Activated CD4-positive, CD25-positive, alpha-beta regulatory T cell (primary cell): ENCODE measurements at places on chromosomes 2 and 18.

GRCh38 chr2:174328961-174329715, 5.6 kb upstream of the SP9 start:
- DNase-seq = no peak

GRCh38 chr2:156892467-156893281, 364.8 kb upstream of the GALNT5 start:
- DNase-seq = no peak

DNA sequence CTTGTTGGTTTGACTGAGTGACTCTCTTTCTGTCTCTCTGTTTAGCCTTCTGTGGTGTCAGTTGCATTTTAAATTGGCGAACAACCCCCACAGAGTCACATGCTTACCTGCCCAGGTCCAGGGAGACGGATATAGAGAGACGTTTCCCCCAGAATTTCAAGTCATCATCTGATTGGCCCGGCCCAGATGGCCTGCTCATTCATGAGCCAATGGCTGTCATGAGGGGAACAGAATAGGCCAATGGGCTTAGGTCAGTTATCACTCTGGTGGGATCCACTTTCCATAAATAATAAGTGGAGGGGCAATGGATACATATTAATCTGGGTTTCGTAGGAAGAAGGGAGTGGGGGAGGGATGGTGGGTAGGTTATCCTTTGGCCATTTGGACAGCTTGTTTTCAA, 150.0 kb upstream of the SPRED2 start:
- no peak for DNase-seq

DNA sequence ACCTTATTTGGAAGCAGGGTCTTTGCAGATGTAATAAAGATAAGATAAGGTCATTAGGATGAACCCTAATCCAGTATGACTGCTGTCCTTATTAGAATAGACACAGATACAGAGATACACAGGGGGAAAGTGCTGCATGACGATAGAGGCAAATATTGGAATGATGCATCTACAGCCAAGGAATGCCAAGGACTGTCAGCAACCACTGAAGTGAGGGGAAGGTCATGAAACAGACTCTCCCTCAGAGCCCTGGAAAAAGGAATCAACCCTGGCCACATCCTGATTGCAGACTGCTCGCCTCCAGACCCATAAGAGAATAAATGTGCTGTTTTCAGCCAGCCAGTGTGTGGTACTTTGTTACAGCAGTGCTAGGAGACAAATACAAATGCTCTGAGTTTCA, 14.8 kb downstream of the TMEM237 start:
- DNase-seq = no peak

DNA sequence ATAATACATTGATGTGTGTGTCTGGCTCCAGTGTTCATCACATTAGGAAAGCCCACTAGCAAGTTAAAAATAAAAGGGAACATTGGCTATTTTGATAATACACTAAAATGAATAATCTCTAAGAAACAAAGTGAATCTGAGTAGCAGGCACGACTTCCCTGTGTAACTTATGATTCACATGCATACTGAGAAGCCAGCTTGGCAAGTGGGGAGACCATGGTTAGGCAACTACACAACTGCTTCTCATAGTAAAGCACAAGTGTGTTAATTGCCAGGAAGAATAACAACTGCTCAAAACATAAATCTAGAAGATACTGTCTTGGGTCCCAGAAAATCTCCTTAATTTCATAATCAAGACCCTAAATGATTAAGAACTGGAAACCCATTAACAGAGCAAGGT, 4.0 kb downstream of the MYO5B start:
- DNase-seq = no peak

DNA sequence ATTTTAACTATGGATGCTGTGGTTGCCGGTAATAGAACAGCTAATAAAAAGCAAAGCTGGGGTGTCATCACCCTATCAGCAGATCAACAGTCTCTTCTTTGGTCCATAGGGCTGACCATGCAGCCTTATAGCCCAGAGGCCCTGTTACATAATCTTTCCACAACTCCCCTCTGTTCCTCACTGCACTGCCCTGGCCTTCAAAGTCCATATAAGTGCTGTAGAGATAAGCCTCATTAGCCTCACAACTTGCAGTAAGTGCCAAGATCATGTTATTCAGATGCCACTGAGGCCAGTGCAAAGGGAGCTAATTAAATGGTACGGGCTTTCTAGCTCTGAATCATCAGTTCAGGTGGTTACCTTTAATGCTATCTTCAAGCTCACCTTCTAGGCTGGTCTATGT, 89.7 kb upstream of the CXCR4 start:
- DNase-seq = no peak

- DNase-seq = no peak
Observed at GRCh38 chr18:50393802-50394201, 19.0 kb downstream of the SKA1 start.

- peak; percentile 4 for DNase-seq
Observed at GRCh38 chr2:62309465-62310091, 113.7 kb downstream of the B3GNT2 start.

- no peak for DNase-seq
Observed at GRCh38 chr18:61896757-61897156, 4.0 kb upstream of the RNF152 start.

DNA sequence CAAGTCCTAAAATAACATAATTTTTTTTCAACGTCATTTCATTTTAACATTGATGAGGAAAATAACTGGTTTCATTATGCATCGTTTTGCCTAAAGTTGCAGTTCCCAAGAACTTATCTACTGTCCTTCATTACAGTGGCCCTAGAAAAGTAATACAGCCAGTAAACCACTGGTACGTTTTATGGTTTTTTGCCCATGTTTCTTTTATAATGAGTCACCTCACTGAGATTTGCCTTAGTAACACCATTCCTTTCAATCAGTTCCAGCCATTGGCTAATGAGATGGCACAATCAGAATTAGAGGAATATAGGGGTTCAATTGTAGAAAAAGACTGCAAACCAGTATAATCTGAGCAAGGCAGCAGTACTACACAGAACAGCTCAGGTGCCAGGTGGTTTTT, 422.6 kb upstream of the LYPD1 start:
- DNase-seq = no peak

DNA sequence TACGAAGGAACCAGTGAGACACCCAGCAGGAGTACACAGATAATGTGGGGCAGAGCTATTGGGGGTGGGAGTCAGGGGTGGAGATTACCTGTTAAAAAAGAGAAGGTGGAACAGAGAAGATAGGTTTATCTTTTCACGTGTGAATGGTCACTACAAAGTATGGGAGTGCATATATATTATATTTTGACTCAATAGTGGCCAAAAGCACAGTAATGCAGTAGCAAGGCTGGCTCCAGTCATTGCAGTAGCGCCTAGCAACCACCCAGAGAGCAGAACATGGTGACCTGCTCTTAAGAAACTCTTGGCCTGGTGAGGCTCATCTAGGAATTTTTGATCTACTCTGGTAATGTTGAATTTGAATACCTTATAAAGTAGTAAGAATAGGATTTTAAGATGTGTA, 1.0 kb downstream of the IMPACT start:
- DNase-seq = no peak

DNA sequence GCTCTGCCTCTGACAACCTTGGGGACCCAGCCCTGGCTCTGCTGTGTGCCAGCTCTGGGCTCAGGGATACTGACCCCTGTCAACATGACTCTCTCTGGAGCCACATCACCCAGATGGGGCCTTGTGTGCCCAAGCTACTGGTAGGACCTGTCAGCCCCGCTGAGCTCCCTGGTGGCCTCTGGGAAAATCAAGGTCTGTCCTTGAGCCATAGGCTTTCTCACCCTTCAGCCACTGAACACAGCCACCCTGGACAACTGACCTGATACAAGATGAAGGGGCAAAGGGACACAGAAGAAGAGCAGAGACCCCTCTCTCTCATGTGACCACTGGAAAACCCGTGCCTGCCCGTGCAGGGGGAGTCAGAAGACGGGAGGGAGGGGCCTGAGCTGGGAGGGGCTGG, 7.8 kb downstream of the CCDC74A start:
- no peak for DNase-seq

DNA sequence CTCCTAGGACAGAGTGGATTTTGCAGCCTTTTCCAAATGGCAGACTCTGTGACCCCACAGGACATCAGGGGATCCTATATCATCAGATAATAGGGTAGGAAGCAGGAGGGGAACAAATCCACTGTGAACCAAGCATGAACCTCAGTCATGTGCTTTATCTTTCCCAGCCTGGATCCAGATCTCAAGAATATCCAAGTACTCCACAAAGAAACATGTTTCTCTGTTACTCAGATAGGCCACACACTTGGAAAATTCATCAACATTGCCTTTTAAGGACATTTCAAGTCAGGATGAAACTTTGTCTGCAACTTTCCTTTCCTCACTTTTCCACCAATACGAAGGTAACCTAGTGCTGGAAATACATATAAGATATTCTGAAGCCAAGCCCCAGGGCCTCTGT, 85.8 kb downstream of the RDH14 start:
- DNase-seq = no peak

DNA sequence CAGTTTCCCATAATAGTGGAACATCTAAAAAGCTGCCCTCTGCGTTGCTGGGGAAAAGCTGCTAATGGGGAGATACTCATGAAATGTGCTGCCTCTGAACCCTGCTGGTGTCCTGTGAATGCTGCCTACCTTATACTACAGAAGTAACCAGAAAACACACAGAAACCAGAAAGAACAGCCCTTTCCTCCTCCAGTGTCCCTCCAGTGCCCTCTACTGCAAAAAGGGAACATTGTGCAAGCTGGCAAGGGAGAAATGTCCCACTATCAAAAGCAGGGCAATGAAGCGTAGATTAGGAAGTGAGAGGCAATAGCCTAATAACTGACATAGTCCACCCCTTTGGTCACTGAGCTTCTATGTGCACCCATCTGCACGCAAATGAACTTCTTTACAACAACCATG, 162.7 kb upstream of the ETAA1 start:
- no peak for DNase-seq

DNA sequence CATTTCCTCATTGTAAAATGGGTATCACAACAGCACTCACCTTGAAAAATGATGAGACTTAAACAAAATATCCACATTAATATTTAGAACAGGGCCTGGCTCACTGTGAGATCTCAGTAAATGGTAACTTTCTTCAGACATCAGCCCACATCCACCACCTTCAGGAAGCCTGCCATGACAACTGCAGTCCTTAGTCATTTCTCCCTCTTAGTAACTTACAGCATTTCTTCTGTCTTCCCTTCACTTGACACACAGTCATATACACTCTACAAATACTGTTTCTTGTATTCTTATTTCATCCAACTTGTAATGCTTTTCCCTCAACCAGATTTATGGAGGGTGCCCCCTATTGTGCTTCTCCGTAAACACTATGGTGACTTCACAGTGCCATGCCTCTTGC, 263.0 kb downstream of the ZNF516 start:
- no peak for DNase-seq
